Activated CD4-positive, alpha-beta T cell treated with anti-CD3 and anti-CD28 coated beads, Interleukin-2, amount 50 U/mL, for 4 hours (primary cell): ENCODE measurements at places on chromosomes 5 and 9.

DNA sequence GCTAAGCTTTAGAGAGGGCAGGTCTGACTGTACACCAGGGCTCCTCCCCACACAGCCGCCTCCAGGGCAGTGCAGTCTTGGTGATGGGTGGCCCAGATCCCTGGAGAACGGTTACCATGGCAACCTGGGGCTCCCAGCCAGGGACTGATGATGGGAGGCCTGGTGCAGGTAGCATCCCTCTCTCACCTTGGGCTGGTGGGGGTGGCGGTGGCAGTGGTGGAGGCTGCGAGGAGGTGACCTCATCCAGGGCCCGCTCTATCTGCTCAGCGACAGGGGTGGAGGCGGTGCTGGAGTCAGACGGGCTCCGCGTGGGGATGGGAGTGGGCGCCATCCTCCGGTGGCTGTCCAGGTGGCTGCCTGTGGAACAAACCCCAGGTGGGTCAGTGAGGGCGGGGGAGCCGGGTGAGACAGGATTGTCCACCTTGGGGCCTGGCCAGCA, 12.3 kb downstream of the PRR7 start:
- no peak for DNase-seq

GRCh38 chr9:35702696-35703095, 13.0 kb upstream of the TPM2 start:
- DNase-seq: no peak

DNA sequence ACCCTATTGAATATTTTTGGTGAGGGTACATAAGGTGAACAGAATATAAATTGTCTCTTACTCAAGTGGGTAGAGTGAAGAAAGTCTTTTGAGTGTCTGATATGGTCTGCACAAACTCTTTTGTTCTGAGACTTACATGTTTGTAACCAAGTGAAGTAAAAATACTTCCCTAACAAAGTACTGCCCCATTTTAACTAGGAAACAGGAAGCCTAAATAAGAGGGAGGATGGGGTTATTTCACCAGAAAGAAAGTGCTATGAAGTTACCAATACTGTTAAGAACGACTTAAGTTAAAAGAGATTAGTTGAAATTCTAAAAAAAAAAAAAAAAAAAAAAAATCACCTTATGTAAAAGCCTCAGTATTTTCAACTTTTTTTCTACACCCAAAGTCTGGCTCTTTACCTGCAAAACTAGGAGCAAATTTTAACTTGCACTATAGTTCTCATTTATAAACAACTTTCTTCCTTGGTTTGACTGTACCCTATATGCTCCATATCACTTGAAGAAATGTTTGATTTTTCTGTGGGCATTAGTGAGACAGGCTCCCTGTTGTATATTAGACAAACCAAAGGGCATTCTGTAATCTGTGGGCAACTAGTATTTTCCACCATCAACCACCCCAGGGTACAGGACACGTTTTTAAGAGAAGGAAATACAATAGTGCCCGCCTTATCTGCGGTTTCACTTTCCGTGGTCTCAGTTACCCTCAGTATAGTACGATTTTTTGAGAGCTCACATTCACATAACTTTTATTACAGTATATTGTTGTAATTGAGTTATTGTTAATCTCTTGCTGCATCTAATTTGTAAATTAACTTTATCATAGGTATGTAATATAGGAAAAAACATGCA, 127.7 kb downstream of the NR3C1 start:
- no peak for DNase-seq

- no peak for DNase-seq
Measured at GRCh38 chr5:146284016-146284415, 54.6 kb upstream of the POU4F3 start.

- DNase-seq: no peak
Measured at GRCh38 chr5:39466846-39467245, 42.1 kb upstream of the DAB2 start.
